ENCODE measurements at places on chromosomes 2 and 18. TPM values are rescaled to one million over a fixed set of nuclear protein-coding genes. Genes with fewer than 3 reads are reported as not detected.

- H3K36me3 ChIP-seq: no peaks in the 10 kb centered on the region
- peak; percentile 45 for DNase-seq
- no peaks in the 10 kb centered on the region for H3K27me3 ChIP-seq
- H3K4me3 ChIP-seq: no peak overlapping the region
- no peak overlapping the region for H3K27ac ChIP-seq
Observed at GRCh38 chr2:227939271-227940027, 68.0 kb downstream of the DAW1 start.

GRCh38 chr2:7041421-7041820 is 124.2 kb downstream of the RNF144A start:
- H3K36me3 ChIP-seq: no peaks in the 10 kb centered on the region
- no peak for DNase-seq
- no peaks in the 10 kb centered on the region for H3K27me3 ChIP-seq
- no peak overlapping the region for H3K4me3 ChIP-seq
- H3K4me1 ChIP-seq: no peaks in the 10 kb centered on the region

NEB gene
- total RNA-seq: 50.0 TPM

DNA sequence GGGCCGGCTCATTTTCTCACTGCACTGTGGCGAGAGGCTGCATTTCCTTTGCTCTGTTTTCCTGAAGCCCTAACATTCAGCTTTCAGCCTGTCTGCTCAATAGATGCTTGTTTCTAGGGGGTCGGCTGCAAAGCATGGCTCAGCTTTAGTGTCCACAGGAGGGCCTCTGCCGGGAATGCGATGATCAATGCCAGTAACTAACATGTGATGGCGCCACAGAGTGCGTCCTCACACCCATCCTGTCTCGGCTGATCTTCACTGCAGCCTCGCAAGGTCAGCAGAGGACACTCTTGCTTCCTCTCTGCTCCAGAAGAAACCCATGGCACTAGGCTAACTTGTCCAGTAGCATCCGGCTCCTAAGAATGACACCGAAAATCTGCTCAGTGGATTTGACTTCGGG is 156.4 kb upstream of the PXDN start:
- H3K4me1 ChIP-seq: no peaks in the 10 kb centered on the region
- DNase-seq: no peak
- no peak overlapping the region for H3K27ac ChIP-seq
- H3K36me3 ChIP-seq: peaks cover 4% of the 10 kb centered on the region
- no peaks in the 10 kb centered on the region for H3K27me3 ChIP-seq
- H3K4me3 ChIP-seq: no peak overlapping the region
